ENCODE measurements at places on chromosomes 12 and 14.

- DNase-seq, result no peak
These were observed 65.2 kb downstream of the WIF1 start for GRCh38 chr12:65055859-65056258.

DNA sequence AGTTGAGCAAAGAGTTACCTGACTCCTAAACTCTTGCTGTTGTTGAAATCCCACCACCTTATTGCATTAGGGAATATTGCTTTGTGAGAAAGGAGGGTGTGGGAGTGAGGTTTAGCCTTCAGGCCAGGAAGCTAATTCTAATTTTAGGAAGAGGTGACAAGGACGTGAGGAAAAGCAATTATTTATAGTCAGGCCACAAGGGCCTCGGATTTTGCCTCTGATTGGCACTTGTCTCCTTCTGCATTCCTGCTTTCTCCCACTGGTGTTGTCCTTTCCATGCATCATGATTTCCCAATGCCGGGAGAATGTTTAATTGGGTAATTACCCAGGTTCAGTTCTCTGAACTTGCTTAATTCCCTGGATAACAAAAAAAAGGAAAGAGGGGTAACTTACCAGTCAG lies 37.9 kb upstream of the SLC38A2 start:
- no peak for DNase-seq

- DNase-seq, result peak; percentile 69
These were observed 576.7 kb downstream of the SLC16A7 start for GRCh38 chr12:60172266-60173211.

DNA sequence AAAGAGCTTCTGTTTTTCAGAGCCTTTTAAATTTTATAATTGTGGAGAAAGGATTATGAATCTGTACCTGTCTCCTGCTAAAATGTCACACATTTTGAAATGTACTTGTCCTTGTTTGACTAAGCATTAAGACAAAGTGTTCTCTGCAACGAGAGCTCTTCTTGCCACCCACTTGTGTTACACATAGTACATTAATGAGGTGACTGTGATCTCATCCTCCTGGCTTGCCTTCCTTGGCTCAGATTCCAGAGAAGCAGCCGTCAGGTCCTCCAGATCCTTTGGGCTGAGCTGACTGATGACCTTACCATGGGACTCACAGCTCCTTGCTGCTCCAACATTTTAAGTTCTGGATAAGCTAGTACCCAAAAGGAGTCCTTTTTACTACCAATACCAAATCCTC lies 81.4 kb downstream of the BBS10 start:
- DNase-seq, result peak; percentile 75

- peak; percentile 16 for DNase-seq
These were observed 88.6 kb downstream of the R3HDM2 start for GRCh38 chr12:57342207-57342691.

DNA sequence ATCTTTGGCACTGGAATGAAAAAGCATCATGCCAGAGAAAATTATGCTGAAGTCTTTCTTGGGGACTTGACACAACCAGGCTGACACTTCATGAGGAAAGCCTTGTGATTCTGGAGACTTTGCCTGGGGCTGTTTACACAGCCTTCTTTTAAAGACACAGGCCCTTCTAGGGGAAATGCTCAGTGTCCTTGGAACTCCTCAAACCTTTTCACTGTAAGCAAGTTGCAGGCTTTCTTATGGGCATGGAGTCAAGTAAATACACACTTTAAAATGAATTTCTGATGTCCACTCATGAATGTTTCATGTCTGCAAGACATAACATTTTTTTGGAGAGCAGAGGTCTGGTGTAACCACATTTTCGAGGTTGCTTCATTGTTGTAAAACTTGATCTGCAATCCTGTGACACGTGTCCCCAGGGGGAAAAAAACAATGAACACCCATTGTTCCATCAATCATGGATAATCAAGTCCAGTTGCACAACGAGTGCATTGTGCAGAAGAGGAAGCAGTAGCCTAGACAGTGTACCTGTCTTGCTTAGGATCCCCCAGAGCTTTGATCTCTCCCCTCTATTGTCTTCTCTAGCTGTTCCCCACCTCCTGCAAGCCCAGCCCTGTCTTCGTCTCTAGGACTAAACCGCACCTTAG lies 155.1 kb upstream of the PRICKLE1 start:
- peak; percentile 9 for DNase-seq

DNA sequence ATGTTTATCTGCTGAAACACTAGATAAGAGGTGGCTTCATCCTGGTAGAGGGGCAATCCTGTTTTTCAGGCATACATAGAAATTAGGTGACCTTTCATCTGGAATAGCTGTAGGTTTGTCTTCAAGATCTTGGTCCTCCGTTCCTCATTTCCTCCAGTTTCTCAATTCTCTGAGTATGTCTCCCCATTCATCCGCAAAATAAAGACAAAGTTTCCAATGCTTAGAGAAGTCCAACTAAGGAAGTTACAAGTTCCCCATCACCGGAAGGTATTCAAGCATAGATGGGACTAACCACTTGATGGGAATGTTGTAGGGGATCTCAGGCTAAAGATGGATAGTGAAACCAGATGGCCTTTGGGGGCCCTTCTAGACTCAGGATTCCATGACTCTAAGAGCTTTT lies 34.3 kb downstream of the ERG28 start:
- no peak for DNase-seq

DNA sequence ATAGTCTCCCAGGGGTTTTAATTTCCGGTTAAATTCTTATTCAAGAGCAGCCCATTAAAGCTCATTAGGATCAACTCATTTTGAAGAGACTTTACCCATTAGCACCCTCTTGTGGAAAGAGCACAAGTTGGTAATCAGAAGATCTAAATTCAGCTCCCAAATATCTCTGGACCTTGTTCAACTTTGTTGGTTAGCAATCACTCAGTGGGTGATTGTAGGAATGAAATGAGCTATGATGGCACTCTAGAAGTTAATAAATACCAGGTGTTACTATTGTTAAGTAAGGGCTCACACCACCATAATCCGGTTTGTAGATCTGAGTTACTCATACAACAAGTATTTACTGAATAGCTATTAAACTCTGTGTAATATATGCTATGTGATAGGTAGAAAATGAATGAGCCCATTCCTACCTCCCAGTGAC lies 42.9 kb downstream of the TRIP11 start:
- peak; percentile 80 for DNase-seq

DNA sequence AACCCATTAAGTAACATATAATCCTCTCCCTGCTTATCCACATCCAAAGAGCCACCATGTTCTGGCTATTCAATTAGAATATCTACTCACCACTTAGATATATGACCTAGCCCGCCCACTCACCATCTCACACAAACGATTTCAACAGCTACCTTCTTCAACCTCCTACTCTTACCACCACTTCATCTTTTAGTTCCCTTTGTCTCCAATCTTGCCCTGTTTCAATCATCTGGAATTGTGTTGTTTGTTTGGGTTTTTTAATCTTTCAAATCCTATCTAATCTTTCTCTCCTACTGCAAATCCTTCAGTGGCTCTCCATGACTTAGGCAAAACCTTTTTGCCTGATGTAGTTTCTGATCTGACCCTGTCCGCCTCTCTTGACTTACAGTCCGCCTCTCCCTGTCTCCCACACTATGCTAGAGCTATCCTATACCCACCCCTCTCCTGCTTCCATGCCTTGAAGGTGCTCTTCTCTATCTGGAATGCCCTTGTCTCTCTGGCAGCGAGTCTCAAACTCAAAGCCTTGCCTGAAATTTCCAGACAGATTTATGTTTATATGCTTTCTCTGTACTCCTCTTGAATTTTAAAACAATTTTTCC lies 161.0 kb upstream of the CRY1 start:
- no peak for DNase-seq

DNA sequence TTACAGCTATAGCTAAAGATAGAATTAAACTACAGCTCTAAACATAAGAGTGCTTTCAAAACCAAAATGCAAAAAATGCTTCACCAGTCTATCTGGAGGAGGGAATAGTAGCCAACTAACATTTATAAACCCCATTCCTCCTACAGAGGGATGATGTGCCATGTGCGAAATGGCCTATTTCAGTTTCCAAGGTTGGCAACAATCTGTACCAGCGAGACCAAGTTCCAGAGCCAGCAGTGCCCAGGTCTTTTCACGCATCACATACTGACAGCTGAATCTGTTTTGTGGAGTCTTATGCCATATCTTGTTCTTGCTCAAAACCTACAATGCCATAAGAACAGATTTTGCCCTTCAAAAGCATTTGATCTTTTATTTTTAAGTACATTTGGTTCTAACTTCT lies 24.5 kb downstream of the NELL2 start:
- DNase-seq, result no peak

- DNase-seq, result no peak
These were observed 32.1 kb downstream of the PRMT8 start for GRCh38 chr12:3523058-3523457.

GRCh38 chr12:12523229-12523628 lies 39.4 kb downstream of the DUSP16 start:
- no peak for DNase-seq

- DNase-seq, result no peak
These were observed 664.7 kb downstream of the NRXN3 start for GRCh38 chr14:78834766-78835451.

DNA sequence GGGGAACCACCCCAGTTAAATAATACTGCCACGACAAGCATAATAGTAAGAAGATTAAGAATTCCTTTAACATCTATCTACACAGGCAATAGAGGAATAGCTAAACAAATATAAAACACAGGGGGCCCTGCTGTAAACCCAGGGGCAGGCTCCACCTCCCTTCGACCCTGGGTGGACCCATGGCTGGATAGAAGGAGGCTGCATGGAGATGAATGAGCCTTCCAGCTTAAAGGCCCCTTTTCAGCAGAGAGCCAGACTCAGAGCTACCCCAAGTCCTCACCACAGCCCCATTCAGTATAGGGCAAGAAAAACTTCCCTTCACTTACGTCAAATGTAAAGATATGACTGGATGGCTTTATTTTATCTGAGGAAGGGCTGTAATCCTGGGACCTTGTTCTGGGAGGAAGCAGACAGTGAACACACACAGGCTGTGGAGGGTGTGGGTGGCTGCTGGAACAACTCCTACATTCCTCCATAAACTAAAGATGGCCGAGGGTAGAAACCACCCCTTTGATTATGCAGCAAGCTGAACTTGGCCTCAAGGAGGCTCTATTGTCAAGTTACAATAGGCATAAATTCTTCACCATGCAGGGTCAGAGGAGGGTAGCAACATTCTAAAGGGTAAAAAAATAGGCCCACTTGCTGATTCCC lies 30.4 kb downstream of the NUAK1 start:
- peak; percentile 73 for DNase-seq

GRCh38 chr14:68518761-68519670 lies 273.9 kb downstream of the ZFP36L1 start:
- DNase-seq, result no peak

DNA sequence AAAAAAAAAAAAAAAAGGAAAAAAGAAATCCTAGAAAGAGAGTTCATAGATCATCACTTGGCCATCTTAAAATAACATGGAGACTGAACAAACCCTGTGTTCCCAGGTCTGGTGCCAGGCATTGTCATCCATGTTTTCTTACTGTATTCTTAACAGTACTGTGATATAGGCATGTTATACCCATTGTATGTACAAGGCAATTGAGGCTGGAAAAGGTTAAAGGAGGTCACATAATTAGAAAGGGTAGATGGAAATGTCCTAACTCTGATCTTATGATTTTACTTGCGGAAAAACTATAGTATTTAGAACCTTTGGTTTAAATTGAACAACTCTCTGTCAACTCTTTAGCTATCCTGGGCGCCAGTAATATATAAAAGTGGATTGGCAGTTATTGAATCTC lies 478.2 kb upstream of the RGS6 start:
- DNase-seq, result no peak

DNA sequence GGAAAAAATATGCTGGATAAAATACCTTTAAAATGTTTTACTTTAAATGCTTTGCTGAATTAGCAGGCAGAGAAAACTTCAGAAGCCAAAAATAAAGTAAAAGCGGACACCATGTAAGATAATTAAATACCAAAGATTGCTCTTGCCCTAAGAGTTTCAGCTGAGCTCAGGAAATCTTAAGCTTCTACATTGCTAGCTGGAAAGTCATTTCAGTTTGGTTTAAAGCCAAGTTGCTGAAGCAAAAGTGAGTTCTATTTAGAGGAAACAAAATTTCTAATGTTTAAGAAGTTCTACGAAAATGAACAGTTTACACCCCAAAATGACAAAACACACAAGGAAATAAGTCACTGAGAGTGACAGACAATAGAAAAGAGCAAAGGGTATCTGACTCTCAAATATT lies 310.0 kb downstream of the ADAMTS20 start:
- DNase-seq, result peak; percentile 4

DNA sequence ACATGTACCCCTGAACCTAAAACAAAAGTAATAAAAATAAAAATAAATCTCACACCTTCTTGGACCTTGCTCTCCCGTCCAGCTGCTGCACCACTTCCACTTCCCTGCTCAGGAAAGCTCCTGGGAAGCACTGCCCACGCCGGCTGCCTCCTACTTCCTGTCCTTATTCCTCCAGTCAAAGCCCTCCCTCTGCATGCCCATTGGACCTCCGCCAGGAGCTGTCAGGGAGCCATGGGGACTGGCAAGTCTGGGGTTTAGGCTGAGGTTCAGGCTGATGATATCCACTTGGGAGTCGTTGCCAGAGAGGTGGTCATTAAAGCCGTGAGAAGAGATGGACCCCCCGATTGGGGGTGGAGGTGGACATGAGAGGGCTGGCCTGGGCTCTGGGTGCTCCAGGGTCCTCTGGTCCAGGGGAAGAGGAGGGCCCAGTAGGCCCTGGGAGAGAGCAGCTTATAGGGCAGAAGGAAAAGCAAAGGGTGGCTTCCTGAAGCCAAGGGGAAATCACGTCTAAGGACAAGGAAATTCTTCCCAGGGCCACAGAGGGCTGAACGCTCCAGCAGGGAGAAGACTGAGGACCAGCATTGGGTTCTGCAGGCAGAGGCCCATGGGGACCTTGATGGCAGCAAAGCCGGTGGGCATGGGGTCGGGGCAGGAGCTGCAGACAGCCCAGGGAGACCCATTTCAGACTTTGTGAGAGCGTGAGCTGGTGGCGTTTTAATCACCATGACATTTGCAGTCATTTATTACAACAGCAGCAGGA lies 78.7 kb downstream of the FZD10 start:
- DNase-seq, result no peak

DNA sequence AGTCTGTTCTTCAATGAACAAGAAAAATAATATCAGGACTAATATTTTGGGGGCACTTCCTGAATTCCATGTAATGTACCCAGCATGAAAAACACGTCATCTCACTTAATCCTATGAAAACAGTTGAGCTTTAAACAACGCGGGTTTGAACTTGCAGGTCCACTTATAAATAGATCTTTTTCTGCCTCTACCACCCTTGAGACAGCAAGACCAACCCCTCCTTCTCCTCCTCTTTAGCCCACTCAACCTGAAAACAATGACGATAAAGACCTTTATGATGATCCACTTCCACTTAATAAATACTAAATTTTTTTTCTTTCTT lies 203.9 kb upstream of the KRR1 start:
- no peak for DNase-seq

- peak; percentile 16 for DNase-seq
These were observed at the start of gene AVPR1A for GRCh38 chr12:63150713-63151622. AVPR1A (minus strand) TSS chr12:63151201; CDS start chr12:63150836, 365 bp downstream.

- no peak for DNase-seq
These were observed at the start of gene GPX2 for GRCh38 chr14:64942531-64943111. GPX2 (minus strand) TSS chr14:64942745; CDS start chr14:64942726, 19 bp downstream.

DNA sequence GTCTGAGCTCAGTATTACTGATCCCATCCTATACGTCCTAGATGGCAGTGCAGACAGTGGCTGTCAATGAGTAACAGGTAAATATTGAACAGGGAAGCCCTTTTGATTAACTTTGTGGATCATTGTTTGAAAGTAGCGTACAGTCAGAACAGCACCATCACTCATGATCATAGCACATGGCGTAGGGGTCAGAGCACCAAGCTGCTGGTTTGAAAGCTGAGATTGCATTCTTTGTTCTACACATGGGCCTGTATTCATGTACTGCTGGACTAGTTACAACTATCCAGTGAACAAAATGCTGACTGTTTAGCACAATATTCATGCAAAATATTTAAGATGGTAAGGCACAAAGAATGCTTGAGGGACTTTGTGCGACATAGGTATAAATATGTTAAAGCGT lies 131.8 kb downstream of the NPAS3 start:
- no peak for DNase-seq

Measured in GM03348 (cell line).